ENCODE measurements at places on chromosomes 6 and 20. TPM values are rescaled to one million over a fixed set of nuclear protein-coding genes. Genes with fewer than 3 reads are reported as not detected.

MEI4 gene
- not detected for total RNA-seq

MOG gene
- not detected for total RNA-seq

DST gene
- total RNA-seq, result 109 TPM

LRRC73 gene
- not detected for total RNA-seq

FAM162B gene
- 2.8 TPM for total RNA-seq

KHDC1L gene
- total RNA-seq, result not detected

CUL7 gene
- 23.4 TPM for total RNA-seq

MAS1 gene
- total RNA-seq, result not detected

ZSCAN23 gene
- total RNA-seq, result 0.37 TPM

C20orf204 gene
- 0.71 TPM for total RNA-seq

COL19A1 gene
- total RNA-seq, result 1.5 TPM

OXT gene
- not detected for total RNA-seq

GOPC gene
- 11.5 TPM for total RNA-seq

ENPP4 gene
- total RNA-seq, result 22.1 TPM

SRSF12 gene
- total RNA-seq, result 0.21 TPM

C6orf58 gene
- not detected for total RNA-seq

TCP11 gene
- total RNA-seq, result not detected

VWA7 gene
- total RNA-seq, result 7.2 TPM

TIAM2 gene
- total RNA-seq, result 10.0 TPM

All from psoas muscle (tissue), 8 donors.